ENCODE measurements at places on chromosomes 13 and 19.
A peak's percentile ranks its signal among the peaks of the same experiment; 100 is the strongest.

DNA sequence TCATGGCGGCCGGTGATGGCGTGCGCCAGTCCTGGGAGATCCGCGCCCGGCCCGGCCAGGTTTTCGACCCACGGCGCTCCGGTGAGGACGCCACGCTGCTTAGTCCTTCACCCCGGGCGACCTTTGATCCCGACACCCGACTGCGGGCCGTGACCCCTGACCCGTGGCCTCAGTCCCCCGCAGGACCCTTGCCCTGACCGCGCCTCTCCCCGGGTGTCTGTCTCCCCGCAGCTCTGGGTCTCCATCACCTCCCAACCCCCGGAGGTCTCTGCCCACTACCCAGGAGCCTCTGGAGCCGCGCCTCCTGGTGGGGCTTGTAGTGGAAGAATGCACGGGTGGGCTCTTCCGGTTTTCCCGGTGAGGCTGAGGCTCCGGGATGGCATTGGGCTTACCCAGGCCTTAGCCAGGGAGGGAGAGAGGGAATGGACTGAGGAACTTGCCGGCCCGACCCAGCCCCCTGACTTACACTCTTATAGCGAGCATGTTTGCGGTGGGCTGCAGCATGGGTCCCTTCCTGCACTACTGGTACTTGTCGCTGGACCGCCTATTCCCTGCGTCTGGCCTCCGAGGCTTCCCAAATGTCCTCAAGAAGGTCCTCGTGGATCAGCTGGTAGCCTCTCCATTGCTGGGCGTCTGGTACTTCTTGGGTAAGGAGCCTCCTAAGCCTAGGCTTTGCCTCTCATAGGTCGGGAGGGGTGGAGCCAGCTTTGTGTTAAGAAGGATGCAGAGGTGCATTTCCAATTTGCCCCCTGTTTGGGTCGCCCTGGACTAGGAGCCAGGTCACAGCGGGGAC lies 566 bp downstream of the MPV17L2 start:
- no peak for DNase-seq

GRCh38 chr13:104181526-104182231 lies 1115.5 kb upstream of the SLC10A2 start:
- no peak for DNase-seq

DNA sequence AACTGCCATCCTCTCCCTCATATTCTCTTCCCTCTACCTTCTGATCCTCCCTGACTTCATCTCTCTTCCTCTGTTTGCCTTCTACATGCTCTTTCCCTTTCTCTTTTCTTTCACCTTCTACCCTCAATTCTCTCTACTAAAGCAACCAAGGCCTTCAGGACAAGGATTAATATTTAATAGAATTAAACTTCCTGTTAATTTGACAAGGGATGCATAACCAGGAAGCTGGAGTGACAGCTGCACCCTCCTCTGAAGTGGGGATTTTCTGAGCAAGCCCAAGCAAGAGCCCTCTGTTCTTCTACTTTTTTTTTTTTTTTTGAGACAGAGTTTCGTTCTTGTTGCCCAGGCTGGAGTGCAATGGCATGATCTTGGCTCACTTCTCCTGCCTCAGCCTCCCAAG lies 63.4 kb upstream of the MED4 start:
- no peak for DNase-seq

DNA sequence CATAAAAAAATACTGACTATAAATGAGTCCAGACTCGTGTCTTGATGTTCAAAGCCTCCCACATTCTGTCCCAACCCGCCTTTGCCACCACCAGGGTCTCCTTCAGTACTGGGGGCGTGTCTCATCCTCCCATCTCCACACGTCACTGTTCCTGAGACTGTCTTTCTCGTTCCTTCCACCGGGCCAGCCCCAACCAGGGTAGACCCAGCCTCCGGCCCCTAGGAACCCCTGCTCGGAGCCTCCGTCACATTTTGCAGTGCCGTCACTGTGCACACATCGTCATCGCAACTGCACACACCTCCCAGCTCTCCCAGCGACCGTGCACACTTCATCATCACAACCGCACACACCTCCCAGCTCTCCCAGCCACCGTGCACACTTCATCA lies 73.4 kb downstream of the SPACA7 start:
- DNase-seq: no peak

DNA sequence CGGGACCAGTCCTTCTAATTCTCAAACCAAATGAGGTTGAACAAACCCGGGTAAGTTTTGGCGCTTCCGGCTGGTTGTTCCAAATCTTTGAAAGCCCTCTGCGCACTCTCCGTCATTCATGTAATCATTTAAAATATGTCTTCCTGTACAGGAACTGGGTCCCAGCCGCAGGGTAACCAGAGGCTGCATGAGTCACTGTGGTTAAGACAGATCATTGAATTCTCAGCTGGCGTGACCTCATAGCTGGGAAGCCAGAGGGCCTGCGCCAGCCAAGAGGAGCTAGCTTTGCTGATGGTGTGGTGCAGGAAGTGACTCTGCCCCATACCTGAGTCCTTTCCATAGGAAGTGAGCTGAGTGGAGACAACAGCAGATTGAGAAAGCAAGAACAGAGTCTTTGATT lies 135.2 kb downstream of the TSHZ3 start:
- peak; percentile 88 for DNase-seq

- peak; percentile 2 for DNase-seq
These were observed 1.3 kb downstream of the ZNF616 start for GRCh38 chr19:52138278-52138982.

DNA sequence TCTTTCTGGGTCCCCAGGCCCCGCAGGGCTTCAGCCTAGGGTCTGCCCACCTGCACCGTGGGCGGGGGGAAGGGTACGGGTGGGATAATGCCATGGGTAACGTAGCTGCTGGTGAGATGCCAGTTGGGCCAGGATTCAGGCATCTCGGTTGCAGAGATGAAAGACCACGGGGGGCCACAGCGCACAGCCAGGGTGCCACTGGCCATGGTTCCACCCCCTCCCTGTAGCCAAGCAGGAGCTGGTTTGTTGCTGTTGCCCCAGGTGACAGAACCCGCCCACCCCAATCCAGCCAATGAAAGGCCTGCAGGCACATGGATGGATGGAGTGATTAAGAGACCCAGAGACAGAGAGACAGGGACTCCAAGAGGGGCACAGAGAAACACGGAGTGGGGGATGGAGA lies 1.0 kb upstream of the CGB7 start:
- DNase-seq: no peak

GRCh38 chr19:19480688-19481087 lies 34.7 kb downstream of the TSSK6 start:
- no peak for DNase-seq

Measured in stimulated activated CD4-positive, alpha-beta T cell treated with anti-CD3 and anti-CD28 coated beads, Interleukin-4, amount 100 ng/mL, for 48 hours (primary cell).